ENCODE measurements at places on chromosomes 11 and 22. TPM values are rescaled to one million over a fixed set of nuclear protein-coding genes. Genes with fewer than 3 reads are reported as not detected.

UPK2 gene
- total RNA-seq, result not detected

MS4A6A gene
- total RNA-seq, result not detected

OR8D1 gene
- not detected for total RNA-seq

OLFML1 gene
- 10.7 TPM for total RNA-seq

WNT7B gene
- total RNA-seq, result not detected

PNPLA2 gene
- total RNA-seq, result 29.8 TPM

C1QTNF5 gene
- 0.73 TPM for total RNA-seq
